ENCODE measurements at places on chromosomes 3 and 15.

DNA sequence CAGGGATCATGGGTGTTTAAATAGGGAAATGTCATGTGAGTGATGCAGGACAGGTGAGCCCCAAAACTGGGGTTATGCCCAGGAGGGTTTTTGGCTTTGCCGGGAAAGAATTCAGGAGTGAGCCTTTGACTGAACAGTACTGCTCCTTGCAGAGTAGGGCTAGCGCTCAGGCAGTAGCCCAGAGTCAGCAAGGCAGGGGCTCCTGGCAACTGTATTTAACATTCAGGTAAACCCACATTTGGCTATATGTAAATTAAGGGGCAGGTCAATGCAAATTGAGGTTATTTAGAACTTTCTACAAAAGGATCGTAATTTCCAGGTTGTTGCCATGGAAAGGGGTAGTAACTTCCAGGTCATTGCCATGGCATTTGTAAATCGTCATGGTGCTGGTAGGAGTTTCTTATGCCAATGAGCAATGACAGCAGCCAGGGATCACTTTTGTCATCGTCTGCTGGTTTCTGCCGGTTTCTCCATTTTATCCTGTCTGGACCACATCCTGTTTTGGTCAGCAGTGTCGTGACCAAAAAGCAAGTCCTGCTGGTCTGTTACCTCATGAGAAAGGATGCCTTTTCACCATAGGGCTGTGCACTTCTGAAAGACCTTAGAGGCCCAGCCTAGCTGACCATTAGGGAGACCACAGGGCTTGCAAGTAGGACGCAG is 24.3 kb downstream of the MTHFS start:
- no peak for DNase-seq

GRCh38 chr15:89826671-89827655 is 12.3 kb upstream of the ANPEP start:
- DNase-seq: no peak

DNA sequence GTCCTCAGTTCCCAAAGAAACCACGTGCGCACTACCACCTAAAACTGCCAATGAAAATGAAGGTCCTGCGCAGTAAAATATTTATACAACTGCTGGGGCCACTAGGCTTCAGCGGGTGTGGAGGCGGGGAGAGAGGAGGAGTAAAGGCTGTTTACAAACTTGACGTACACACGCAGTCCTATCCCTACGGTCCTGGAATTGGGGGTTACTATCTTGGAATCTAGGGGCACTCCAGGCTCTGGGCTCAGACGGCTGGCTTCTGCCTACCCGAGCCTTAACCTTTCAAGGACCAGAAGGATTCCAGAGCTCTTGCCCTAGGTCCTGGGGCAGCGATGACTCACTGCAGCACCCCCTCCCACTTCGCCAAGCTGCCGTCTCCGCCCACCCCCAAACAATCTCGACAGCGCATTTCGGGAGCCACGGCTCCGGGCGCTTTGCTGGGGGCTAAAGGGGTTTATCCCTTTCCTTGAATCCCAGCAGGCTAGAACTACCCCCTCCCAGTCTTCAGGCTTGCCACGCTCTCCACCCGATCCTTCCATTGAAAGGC is 3.0 kb downstream of the ADAMTS9 start:
- DNase-seq: no peak

- DNase-seq: no peak
Observed at GRCh38 chr3:185371306-185372074, 8.6 kb downstream of the MAP3K13 start.

- no peak for DNase-seq
Observed at GRCh38 chr3:42664438-42664803, 10.9 kb downstream of the ZBTB47 start.

DNA sequence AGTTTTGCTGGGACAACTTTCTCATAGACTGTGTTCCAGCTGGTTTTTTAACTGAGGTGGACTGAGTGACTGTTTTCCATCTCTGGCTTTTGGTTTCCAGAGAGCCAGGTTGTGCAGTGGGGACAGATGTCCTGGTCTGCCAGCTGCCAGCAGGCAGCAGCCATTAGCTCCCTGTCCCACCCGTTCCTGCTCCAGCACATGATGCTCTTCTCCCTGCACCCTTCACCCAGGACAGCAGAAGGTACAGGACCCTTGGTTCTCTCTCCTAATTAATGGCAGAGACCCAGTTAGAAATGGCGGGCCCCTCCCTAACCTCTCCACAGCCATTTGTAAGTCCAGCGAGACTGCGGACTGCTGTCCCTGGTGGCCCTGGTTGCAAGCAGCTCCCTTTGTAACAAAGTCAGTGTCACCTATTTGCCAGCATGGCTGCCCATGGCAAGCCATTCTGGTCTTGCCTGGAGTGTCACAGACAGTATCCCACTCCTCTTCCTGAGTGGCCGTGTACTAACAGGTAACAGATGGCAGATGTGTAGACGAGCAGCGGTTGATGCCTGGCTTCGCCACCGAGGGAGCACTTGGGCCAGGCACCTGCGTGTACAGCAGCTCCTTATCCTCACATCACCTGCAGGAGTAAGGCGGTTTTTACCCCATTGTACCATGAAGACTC is 148.3 kb downstream of the DNAJB8 start:
- no peak for DNase-seq

DNA sequence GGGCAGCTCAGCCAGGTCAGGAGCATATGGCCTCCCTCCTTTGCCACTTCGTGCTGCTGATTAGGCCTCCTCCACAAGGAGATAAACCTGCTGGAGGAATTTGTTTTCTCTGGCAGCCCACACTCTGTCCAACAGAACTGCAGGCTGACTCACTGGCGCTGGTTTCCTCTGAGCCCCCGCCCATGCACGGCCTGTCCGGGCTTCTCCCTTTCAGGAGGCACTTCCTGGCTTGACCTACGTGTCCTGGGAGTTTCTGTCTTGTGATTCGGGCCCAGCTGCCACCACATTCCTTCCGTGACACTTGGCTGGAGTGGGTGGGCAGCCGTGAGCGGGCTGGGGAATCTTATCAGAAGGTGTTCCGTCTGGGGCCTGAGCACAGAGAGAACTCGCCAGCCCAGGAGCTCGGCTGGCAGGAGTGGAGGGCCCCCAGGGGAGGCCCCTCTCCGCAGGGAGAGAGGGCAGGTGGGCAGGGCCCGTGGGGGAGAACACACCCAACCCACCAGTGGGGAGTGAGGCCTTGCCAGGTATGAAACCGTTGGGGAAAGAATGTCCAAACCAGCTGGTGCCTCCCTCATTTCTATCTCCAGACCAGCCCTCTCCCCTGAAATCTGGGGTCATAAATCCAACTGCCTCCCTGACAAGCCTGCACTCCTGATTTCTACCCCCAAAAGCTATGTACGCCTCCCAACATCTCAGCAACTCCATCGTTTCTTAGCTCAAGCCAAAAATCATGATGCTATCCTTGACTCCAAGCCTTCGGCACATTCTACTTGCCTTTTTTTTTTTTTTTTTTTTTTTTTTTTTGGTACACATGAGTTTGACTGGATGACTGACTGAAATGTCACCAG is 110.6 kb upstream of the MEF2A start:
- no peak for DNase-seq

- DNase-seq: no peak
Observed at GRCh38 chr15:34869110-34869509, 73.8 kb upstream of the ACTC1 start.

DNA sequence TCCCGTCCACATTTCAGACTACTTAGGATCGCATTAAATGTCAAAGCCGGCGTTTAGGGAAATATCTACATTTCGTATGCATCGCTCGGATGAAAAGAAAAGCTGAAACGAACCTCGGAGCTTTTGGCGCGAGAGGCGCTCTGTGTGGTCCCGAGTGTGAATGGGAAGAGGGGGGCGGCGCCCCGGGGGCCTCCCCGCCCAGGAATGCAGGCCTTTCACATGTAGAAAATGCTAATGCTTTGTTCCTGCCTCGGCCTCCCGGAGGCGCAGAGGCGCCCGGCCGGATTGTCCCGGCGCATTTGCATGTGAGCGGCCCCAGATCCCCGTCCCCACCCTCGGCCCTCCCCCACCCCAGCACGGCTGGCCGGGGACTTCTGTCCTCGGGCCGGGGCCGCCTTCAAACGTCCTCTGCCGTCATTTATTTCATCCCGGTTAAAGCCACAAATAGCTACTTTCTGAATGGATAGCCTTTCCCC is 37.0 kb upstream of the TRIM71 start:
- no peak for DNase-seq

- no peak for DNase-seq
Observed at GRCh38 chr3:76242886-76243753, 457.8 kb upstream of the ZNF717 start.

DNA sequence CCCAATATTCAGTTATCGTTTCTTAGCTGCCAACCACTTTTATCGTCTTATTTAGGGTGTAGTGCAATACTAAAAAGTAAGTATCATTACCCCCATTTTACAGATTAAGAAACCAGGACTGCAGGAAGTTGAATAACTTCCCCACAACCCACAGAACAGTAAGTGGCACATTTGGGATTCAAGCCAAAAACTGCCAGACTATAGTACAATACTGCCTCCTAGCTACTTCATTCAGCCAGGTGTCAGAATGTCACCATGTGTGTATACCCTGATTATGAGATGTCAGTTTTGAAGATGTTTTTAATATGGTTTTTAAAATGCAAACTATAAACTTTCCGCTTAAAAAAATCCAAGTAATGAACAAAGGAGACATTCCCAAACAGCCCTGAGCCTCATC is 74.2 kb upstream of the PROK2 start:
- peak; percentile 3 for DNase-seq

DNA sequence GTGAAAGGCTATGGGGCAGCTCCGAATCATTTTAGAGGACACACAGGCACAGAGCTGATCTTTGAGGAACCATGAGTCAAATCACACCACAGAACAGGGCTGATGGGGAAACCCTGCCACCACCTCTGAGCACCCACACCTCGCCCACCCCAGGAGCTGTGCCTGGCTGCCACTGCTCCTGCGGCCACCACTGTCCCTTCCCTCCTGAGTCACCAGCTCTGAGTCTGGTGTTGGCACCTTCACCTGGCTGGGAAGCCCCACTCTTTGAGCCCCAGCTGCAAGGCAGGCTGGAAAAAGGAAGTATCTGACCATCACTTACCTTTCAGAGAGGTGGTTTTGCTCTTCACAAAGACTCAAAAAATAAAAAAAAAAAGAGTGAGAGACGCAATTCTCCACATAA is 63.6 kb upstream of the MEF2A start:
- no peak for DNase-seq

DNA sequence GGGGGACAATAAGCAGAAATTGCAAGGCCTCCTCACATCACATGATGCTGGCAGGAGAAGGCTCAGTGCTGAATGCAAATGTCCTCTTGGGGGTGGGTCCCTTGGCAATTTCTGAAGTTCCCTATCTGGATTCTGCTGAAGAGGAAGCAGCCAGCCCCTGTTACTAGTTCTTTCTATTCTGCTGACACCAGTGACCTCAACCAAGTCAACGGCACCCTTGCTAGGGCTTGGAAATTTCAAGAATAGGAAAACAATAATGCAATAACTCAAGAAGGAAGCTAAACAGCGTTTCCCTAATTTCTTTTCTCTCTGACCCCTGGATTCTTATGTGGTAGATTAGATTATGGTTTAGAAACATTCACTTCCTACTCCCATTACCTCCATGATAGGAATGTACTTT is 46.2 kb upstream of the FOXP1 start:
- DNase-seq: no peak

DNA sequence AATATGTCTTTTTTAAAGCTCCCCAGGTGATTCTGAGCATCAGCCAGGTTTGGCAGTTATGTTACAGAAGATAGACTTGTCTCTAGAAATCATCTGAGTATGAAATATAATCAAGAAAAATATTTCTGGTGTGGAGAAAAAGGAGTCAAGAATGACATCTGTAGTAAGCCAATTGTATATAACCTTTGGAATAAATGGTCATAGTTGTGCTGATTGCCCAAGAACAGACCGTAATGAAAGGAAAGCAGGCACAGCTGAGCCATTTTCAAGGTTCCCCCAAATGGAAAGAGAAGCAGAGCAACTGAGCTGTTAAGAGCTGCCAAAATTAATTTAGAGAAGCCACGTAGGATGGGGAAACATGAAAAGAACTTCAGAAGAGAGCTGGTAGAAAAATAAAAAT is 26.6 kb downstream of the GOLM2 start:
- no peak for DNase-seq

DNA sequence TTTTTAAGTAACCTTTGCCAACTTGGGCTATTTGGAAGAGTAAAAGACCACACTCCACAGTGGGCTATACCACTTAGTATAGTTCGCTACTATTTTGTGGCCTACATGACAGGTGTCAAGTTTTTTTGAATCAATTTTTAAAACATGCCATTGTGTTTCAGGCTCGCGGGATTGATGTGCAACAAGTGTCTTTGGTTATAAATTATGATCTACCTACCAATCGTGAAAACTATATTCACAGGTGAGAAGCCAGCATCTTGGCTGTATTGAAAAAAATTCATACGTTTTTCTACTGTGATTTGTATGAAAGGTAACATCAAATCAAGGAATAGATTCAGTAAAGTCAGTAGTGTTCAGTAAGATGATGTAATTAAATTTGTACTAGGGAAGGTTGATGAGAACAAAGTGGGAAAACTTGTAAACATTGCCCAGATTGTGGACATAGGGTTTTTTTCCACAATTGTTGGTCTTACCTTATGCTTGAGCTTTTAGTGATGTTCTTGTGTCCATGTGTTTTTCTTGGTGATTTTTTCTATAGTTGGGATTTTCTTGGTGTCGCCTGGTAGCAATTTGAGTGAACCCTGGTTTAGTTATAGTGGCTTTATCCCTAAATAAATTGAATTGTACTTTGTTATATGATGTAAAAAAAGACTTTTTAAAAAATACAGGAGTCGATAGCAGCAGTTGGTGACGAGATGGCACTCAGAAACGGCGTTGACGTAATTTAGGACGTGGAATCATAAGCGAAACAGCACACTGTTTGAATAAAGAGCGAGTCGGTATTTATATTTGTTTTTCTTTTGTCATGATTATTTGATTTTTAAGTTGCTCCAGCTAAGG is 4.5 kb downstream of the EIF4A2 start:
- DNase-seq: no peak

GRCh38 chr15:52440414-52440813 is 88.3 kb downstream of the MYO5A start:
- no peak for DNase-seq

DNA sequence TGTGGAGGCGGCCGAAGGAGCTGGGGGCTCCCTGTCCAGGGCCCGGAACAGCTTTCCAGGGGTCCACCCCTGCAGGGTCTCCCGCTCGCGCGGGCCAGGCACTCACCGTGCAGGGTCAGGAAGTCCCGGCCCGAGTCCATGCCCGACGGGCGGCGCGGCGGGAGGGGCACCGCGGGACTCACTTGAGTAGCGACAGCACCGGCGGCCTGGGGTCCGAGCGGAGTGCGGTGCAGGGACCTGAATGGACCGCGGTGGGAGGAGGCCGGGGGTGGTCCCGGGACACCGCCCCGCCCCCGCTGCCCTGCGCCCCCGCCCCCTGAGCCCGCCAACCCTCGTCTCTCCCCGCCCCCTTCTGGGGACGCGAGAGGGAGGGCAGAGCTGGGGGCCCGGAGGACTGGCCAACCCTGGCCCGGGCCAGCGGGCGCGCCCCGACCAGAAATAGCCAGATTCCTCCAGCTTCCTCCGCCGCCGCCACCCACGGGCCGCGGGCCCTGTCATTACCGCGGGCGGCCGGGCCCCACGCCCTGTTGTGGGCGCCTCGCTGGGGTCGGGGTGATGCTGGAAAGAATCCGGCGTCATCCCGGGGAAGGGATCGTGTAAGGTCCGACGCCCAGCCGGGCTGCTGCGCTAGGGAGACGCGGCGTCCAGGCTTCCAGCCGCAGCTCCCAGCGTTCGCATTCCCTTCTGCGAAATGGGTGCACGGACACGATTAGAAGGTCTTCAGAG is at the start of gene PLCD1:
Gene PLCD1, minus strand, starts transcription at position 243 of the 726 bp plus-strand sequence. Its CDS starts 103 bp downstream, at position 140.
- no peak for DNase-seq
